ENCODE measurements at places on chromosomes 11 and 22.

DNA sequence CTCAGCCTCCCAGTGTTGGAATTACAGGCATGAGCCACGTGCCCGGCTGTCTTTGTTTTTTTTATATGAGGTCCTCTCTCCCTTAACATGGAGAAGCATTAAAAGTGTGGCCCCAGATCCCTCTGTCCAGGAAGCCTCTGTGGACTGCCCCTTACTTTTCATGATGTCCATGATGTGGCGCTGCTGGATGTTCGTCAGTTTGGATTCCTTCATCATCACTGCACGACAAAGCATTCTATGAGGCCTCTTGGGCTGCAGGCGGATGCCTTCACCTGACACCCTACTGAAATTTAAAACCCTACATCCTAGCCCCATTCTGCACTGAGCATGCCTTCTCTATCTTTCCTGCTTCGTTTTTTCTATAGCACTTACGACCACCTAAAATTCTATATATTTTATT, 2.1 kb downstream of the C22orf23 start:
- DNase-seq: no peak

GRCh38 chr11:133955081-133955891, 1.5 kb downstream of the IGSF9B start:
- DNase-seq: no peak

DNA sequence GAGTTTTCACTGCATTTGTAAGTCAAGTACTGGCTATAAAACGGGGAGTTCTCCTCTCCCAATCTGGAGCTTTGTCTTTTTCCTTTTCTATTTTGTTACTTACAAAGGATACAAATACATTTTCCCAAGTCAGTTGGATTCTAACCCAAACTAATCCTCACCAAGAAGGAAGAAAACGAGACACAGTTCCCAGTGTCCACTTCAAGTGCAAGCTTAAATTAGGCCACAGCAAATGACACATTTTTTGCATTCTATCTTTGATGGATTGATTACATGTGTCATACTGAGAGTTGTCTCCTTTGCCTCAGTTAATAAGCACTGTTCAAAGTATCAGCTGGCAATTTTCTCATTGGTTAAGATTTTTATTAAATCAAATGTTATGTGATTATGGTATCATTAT, 296.7 kb upstream of the ANO5 start:
- DNase-seq: no peak

DNA sequence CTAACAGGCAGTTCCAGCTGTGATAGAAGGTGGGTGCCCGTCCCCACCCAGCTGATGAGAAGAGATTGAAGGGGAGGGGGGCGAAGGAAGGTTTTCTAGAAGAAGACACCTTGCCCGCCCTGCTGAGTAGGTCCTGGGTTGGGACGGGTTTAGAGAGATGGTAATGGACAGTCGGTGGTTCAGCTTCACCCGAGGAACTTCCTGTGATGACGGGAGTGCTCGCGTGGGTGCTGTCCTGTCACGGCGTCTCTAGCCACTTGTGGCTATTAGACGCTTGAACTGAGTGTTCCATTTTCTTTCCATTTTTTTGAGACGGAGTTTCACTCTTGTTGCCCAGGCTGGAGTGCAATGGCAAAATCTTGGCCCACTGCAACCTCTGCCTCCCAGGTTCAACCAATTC, 27.6 kb upstream of the MGAT3 start:
- DNase-seq: no peak

DNA sequence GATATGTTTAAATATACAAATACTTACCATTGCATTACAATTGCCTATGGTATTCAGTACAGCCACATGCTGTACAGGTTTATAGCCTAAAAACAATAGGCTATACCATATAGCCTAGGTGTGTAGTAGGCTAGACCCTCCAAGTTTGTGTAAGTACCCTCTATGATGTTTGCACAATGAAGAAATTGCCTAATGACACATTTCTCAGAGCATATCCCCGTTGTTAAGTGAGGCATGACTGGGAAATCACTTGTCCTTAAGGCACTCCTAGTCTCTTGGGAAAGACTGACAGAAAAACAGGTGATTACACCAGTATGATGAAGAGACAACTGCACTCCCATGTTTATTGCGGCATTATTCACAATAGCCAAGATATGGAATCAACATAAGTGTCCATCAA, 187.2 kb downstream of the SPON1 start:
- DNase-seq: no peak
